CD4-positive, alpha-beta T cell treated with Interleukin-6 for 4 hours (primary cell): ENCODE measurements at places on chromosomes 6 and 20.

DNA sequence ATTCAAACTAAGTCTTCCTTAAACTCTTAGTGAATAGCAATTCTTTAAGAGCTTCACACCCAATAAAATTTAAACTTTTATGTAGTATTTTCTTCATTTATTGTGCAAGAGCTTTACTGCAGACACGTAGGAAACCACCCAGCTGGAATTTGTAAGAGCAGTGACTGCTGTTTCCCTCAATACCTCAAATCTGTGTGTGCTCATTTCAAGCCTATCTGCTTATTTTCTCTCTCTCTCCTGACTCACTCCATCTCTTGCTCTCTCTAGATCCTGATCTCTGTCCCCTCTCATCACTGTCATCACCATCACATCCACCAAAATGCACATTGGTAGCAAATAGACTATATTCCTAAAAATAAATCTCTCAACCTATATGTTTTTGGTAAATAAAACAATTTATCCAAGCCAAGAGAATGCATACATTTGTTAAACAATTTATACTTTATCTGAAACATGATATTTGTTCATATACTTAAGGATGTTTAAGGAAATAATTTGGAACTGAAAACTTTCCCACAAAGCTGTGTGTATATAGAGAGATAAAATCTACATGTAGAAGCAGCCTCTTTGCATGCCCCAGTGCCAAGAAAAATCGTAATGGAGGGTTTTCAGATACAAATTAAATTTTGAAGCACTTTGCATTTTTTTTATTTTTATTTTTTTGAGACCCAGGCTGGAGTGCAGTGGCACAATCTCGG lies 273.0 kb downstream of the TFAP2A start:
- no peak for DNase-seq

DNA sequence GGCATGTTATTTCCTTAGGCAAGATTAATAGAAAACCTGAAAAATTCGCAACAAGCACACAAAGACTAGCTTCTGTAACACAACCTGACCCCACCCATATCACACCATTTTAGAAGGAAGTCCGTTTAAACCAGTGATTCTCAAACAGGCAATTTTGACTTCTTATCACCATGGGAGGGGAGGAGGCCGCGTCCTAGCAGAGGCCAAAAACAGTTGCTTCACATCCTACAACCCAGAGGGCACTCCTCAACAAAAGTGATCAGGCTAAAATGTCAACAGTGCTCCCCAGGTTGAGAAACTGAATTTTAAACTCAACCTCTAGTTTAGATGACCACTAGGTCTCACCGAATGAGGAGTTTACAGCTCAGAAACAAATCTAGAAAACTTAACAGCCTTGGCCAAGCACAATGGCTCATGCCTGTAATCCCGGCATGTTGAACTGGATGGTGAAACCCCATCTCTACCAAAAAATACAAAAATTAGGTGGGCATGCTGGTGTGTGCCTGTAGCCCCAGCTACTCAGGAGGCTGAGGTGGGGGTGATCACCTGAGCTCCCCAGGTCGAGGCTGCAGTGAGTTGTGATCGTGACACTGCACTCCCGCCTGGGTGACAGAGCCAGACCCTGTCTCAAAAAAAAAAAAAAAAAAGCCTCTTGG lies 3.4 kb downstream of the SNX5 start:
- DNase-seq: no peak

DNA sequence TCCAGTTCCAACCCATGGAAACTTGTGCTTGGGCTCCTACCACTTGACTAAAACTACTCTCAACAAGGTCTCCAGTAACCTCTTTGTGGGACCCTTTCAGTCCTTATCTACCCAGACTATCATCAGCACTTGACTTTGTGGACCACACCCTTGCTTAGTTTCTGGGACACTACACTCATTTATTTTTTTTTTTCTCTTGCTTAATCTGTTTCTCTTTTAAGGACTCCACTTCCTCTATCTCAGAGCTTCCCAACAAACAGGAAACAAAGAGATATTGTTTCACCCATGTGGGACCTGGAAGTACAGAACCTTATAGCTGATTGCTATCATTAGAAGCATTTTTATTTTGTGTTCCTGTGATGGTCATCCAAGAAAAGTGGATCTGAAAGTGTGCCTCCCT lies 28.8 kb upstream of the ME1 start:
- DNase-seq: no peak

- no peak for DNase-seq
These were observed 87.9 kb upstream of the BMP5 start for GRCh38 chr6:55963301-55963700.

- DNase-seq: no peak
These were observed 5.8 kb upstream of the GATA5 start for GRCh38 chr20:62481425-62482145.

GRCh38 chr6:155964544-155964943 lies 508.9 kb upstream of the NOX3 start:
- no peak for DNase-seq

DNA sequence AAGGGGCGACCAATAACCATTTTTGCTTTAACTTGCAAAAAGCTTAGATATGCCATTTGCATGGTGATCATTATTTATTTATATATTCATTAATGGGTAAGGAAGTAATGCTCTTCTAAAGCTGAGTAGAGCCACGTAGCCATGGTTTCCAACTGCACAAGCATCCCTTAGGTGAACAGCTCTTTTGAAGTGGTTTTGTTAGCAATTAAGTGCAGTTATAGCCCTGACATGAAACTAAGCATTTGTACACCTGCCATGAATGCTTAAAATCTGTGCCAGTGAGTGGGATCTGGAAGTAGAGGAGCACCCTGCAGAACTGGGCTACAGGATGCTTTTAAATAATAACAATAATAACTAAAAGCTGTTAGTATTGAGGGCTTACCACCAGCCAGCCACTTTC lies 19.1 kb downstream of the TRAF3IP2 start:
- no peak for DNase-seq

- DNase-seq: no peak
These were observed 466.6 kb upstream of the AGPAT4 start for GRCh38 chr6:161740486-161740885.

GRCh38 chr6:168837254-168838036 lies 396.5 kb downstream of the SMOC2 start:
- no peak for DNase-seq

DNA sequence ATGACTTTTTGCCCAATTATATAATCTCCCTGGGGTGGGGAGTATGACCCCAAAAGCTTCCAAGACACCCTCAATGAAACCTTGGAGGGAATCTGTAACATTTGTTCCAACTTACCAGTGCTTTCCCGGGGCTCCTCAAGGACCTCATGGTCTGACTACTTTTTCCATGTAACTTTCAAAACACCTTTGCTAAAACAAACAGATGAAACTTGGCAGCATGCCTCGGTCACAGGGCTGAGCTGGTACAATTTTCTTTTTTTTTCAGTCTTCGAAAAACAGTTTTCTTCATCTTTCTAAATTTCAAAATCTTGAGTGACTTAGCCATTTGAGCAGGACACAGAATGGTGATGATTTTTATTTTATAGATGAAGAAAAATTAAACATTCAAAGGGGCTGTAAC lies 241.2 kb downstream of the BMP7 start:
- no peak for DNase-seq

DNA sequence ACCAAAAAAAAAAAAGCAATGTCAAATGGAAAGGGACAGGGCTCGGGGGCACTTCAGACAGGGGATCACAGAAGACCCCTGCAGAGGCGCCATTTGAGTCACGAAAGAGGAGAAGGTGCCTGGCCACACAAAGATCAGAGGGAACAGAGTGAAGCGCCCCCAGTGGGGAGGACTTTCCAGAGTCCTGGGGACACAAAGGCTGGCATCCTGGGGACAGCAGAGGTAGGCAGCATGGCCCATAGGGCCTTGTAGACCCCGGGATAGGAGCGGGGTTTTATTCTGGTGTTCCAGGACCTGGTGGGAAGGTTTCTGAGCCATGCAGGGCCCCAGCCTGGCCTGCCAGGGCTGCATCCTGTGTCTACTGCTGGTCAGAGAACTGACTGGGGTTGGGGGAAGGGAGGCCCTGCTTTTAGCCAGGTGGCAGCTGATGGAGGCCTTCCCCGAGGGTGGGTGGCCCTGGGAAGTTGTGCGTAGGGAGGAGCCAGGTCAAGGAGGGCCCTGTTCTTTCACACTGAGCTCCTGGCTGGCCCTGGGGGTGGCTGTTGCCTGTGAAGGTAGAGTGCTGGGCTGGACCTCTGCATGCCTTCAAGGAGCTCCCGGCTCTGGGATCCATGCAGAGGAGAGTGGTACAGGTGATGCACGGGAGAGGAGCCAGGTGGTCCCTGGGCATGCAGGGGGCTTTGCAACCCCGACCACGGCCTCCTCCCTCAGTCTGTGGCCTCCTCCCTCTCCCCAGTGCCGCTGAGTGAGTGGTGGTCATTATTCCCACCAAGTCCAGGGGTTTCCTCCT lies 117.9 kb downstream of the CDH4 start:
- no peak for DNase-seq

DNA sequence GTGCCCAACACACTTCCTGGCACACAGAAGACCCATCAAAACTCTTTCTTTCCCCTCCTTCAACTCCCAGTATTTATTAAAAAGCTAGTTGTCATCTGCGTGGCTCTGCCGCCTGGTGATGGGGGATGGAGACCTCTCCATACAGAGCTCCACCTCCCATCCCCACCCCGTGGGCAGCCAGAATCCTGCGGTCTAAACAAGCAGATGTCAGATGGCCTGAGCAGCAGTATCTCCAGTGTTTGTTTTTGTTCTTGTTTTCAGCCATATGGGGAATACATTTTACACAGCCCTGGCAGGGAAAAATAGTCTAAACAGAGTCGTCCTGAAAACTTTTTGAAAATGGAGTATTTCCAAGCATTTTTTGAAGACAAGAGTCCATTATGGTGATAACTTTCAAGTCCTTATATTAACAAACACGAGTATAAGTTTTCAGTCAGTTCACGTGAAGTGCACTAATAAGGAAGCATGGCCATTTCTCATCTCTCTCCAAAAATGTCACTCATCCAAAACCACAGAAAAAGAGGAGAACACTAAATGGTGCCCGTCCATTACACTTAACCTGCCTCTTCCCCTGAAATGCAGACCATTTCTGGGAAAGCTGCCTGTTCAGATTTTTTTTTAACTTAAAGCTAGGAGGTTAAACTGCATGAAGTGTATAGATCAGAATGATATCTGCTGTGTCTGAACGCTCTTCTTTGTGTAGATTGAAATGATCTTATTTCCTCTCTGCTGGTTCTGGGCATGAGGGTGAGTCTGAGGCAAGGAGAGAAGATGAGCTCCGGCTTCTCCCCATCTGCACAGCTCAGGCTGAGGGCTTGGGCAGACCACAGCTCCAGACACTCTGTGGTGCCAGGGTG lies 91.0 kb downstream of the TCP11 start:
- no peak for DNase-seq

DNA sequence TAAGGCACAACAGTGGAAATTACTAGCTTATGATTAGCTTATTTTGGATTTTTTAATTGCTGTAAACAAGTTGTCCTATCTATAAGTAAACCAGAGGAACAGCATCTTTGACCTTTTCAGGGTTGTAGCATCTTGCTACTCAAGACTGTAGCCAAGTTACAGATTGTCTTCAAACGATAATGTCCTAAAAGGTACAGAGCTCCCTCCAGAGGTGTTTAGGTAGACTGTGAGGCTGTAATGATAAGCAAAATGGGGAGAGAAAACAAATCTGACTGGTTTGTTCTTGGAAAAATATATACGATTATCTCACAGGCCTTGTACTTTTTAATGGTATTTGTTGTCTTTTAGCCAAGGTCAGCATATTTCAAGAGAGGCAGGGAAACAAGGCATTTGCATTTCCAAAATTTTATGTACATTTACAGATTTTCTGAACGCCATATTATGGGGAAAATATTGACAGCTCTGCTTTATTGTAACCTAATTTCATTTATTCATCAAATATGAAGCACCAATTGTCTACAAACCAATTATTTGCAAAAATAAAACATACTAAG lies 273.4 kb downstream of the MEI4 start:
- DNase-seq: no peak

DNA sequence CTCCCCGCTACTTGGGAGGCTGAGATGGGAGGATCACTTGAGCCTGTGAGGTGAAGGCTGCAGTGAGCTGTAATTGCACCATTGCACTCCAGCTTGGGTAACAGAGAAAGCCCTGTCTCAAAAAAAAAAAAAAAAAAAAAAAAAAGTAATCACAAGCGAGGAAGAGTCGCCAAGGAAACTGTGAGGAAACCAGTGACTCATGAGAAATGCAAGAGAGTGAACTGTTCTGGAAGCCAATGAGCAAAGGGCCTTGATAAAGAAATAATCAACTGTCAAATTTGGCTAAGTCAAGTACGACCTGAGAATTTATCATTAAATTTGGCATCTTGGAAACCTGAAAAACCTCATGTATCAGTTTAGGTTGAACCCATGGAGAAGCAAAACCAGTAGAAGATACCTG lies 16.1 kb upstream of the LAMP5 start:
- DNase-seq: no peak

DNA sequence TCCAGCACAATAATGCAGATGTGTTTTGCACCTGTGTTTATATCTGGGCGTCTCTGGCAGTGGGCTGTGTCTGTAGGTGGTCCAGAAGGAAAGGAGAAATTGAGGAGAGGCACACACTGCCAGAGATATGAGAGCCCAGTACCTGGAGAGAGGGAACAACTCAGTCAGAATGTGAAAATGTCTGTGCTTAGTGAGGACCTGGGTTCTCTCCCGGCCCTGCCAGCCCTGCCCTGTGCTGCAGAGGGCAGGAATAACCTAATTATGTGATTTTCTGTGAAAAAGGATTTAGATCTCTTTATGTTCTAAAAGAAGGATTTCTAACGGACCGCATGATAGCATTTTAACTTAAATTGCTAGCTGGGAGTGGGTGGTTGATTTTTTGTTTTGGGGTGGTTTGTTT lies 8.3 kb upstream of the EXOC2 start:
- no peak for DNase-seq

- peak; percentile 32 for DNase-seq
These were observed 54.5 kb downstream of the IPCEF1 start for GRCh38 chr6:154301839-154302752.

DNA sequence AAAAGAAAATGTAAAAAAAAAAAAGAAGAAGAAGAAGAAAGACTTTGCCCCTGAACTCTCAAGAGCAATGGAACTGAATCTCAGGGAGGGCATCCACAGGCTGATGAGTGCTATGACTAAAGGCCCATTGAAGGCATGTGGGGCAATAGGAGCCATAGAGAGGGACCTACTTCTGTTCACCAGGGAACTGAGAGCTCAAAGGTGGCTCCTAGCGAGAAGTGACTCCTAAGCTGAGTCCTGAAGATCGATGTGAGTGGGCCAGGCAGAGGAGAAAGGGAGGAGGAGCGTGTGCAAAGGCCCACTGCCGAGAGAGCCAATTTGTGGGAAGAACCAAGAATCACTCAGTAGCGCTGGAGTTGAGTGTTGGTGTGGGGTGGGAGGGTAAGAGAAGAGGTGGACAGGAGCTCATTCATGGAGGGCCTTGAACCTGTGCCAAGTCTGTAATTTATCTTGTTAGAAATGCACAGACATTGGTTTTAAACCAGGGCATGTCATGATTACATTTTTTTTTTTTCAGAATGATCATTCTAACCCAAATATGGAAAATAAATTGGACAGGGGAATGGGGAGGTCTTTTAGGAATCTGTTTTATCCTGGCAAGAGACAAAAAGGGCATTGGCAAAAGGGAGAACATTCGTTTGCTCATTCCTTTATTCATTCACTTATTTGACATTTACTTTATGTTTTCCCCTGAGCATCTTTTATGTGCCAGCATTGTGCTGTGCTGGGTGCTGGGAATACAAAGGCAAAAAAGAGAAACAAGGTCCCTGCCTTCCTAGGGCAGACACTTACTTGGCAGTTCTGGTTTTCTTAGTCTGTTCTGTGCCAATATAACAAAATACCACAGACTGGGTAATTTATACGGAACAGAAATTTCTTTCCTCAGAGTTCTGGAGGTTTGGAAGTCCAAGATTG lies 67.4 kb upstream of the DSP start:
- no peak for DNase-seq
